Skeletal muscle tissue (tissue), 5 donors: ENCODE measurements at places on chromosomes 7 and 10. TPM values are rescaled to one million over a fixed set of nuclear protein-coding genes. Genes with fewer than 3 reads are reported as not detected.

Gene SUGCT
- 12.0 TPM for total RNA-seq

Gene CALML3
- total RNA-seq = not detected

Gene EVX1
- total RNA-seq = not detected

Gene CAMK2B
- total RNA-seq = 4.7 TPM
